ENCODE measurements at places on chromosomes 5 and 9. TPM values are rescaled to one million over a fixed set of nuclear protein-coding genes. Genes with fewer than 3 reads are reported as not detected.

Gene ZNF608
- total RNA-seq: 10.1 TPM

Gene MEIKIN
- total RNA-seq: not detected

Gene NPR3
- total RNA-seq: 43.4 TPM

Gene CCNO
- total RNA-seq: 1.1 TPM

Gene CLK4
- 21.8 TPM for total RNA-seq

Gene IL3
- total RNA-seq: not detected

Gene NOTCH1
- total RNA-seq: 34.2 TPM

Gene TCF7
- 0.40 TPM for total RNA-seq

Gene LTC4S
- total RNA-seq: 2.3 TPM

Gene DBH
- not detected for total RNA-seq

Gene ANKRD31
- under 0.01 TPM for total RNA-seq

Gene ZFAND5
- total RNA-seq: 163 TPM

Gene C9orf153
- 0.98 TPM for total RNA-seq

Gene IFNK
- not detected for total RNA-seq

Gene ABITRAM
- total RNA-seq: 5.2 TPM

Gene TRPM3
- total RNA-seq: 4.5 TPM

Gene HIGD2A
- 44.1 TPM for total RNA-seq

Gene SLC22A4
- total RNA-seq: 0.78 TPM

Gene AMBP
- total RNA-seq: not detected

Gene RNF224
- 0.07 TPM for total RNA-seq

Gene MAP1B
- 199 TPM for total RNA-seq

Gene SHOC1
- total RNA-seq: under 0.01 TPM

Gene ZBTB43
- total RNA-seq: 10.7 TPM

Gene TMOD1
- 0.69 TPM for total RNA-seq

Gene IL5
- total RNA-seq: not detected

Gene IFNA13
- not detected for total RNA-seq

Gene EQTN
- not detected for total RNA-seq

All from smooth muscle cell of the pulmonary artery (primary cell).